Astrocyte (in vitro differentiated cells and primary cell): ENCODE measurements at places on chromosomes 3 and 15. TPM values are rescaled to one million over a fixed set of nuclear protein-coding genes. Genes with fewer than 3 reads are reported as not detected.

DNA sequence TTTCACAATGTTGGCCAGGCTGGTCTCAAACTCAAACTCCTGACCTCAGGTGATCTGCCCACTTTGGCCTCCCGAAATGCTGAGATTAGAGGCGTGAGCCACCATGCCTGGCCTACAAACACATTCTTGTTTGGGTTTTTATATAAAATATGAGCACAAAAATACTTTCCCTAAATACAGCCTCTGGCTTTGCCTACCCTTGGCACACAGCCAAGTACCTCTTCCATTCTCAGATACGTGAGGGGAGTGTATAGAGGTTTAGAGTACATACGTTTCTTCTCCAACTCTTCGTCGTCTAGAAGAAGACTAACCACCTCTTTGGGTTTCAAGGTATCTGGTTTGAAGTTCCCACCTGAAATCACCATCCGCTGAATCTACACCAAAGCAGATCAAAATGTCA is 33.5 kb downstream of the CHAC1 start:
- H3K27ac ChIP-seq = no peak overlapping the region
- H3K27me3 ChIP-seq = no peaks in the 10 kb centered on the region
- H3K4me1 ChIP-seq = peaks cover 40% of the 10 kb centered on the region
- H3K36me3 ChIP-seq = peaks cover 46% of the 10 kb centered on the region

- H3K27ac ChIP-seq = peak overlapping the region; percentile 100
- peak overlapping the region; percentile 34 for H3K4me3 ChIP-seq
- DNase-seq = peak; percentile 81
- H3K4me1 ChIP-seq = peaks cover 81% of the 10 kb centered on the region
- H3K27me3 ChIP-seq = no peaks in the 10 kb centered on the region
Observed at GRCh38 chr3:134369231-134369741, 5.0 kb downstream of the AMOTL2 start.

DNA sequence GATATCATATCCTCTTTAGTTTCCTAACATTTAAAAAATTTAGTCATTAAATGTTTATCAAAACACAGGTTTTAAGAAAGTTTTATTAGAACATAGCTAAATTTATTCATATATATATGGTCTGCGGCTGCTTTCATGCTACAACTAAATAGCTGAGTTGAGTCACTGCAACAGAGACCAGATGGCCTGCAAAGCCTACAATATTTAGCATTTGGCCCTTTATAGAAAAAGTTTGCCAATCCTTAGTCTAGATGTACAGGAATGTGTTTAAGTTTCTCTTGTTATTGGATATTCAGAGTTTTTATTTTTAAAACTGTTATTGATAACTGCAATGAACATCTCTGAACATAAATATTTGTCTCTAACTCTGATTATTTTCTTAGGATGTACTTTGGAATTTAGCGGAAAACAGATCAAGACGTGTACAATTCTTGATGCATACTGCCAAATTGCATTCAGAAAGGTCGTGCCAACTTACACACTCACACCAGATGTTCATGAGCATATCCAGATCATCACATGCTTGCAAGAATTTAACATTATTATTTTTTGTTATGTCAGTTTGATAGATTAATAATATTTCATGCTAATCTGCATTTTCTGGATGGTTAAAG is 157.9 kb downstream of the STAC start:
- H3K4me1 ChIP-seq = no peaks in the 10 kb centered on the region
- H3K36me3 ChIP-seq = no peaks in the 10 kb centered on the region
- no peak overlapping the region for H3K4me3 ChIP-seq
- no peak for DNase-seq
- H3K27me3 ChIP-seq = no peaks in the 10 kb centered on the region

GRCh38 chr15:78243491-78243941 is 9.2 kb upstream of the ACSBG1 start:
- H3K36me3 ChIP-seq = no peaks in the 10 kb centered on the region
- H3K27me3 ChIP-seq = peaks cover 5% of the 10 kb centered on the region
- H3K4me1 ChIP-seq = no peaks in the 10 kb centered on the region
- DNase-seq = peak; percentile 31
- H3K27ac ChIP-seq = no peak overlapping the region

- no peak overlapping the region for H3K27ac ChIP-seq
- H3K4me3 ChIP-seq = no peak overlapping the region
- H3K27me3 ChIP-seq = no peaks in the 10 kb centered on the region
- no peaks in the 10 kb centered on the region for H3K36me3 ChIP-seq
Observed at GRCh38 chr15:74402873-74403587, 30.7 kb downstream of the SEMA7A start.

Gene LOXL1
- total RNA-seq = 280 and 384 TPM in 2 replicates

Gene C15orf39
- total RNA-seq = 21.6 and 21.8 TPM in 2 replicates
